ENCODE measurements at places on chromosomes 7 and 10. TPM values are rescaled to one million over a fixed set of nuclear protein-coding genes. Genes with fewer than 3 reads are reported as not detected.

GRCh38 chr10:100724531-100725027 is 20.8 kb upstream of the PAX2 start:
- DNase-seq, result no peak

GRCh38 chr7:8908889-8909288 is 475.5 kb downstream of the NXPH1 start:
- DNase-seq, result no peak

- DNase-seq, result no peak
Observed at GRCh38 chr10:55966101-55966500, 395.0 kb downstream of the ZWINT start.

DNA sequence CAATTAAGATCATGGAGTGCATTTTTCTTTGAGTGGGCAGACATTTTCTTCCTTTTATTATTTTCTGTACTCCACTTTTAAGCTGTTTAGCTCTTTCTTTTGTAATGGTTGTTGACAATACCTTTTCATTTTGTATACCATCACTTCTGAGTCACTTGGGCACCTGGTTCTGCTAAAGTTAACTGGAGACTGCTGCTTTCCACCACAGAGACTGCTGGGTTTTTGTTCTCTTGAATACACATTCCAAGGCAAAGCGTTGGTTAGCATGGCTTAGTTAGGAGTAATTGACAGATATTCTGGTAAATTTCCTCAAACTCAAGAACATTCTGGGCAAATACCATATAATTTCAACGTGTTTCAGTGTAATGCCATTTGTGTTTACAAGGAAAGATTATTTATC is 541.9 kb upstream of the CELF2 start:
- no peak for DNase-seq

- no peak for DNase-seq
Observed at GRCh38 chr10:64086083-64086767, 565.0 kb downstream of the REEP3 start.

The TRIM50 gene
- total RNA-seq, result not detected

The BICC1 gene
- total RNA-seq, result 39.3 TPM

The JAKMIP3 gene
- total RNA-seq, result under 0.01 TPM

The FAM20C gene
- total RNA-seq, result 33.2 TPM

All from fibroblast of villous mesenchyme (primary cell).